GM04503 (cell line): ENCODE measurements at places on chromosomes 13 and 19.

DNA sequence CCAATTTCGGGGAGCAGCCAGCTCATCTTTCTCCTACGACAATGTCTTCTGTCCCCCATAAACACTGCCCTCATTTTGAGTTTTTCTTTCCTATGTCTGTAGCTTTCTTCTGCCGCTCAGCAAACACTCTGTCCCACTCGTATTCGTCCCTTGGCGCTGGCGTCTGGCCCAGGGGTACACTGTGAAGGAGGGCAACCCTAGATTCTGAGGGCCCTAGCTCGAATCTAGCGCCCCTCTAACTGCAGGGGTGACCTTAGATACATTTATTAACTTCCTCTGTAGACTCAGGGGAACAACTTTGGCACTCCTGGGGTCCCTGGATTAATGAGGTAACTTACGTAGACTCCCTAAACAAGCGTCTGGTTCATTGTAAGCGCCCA is 677 bp upstream of the LRCH1 start:
- DNase-seq: no peak

GRCh38 chr13:52899206-52899605 is 50.8 kb upstream of the PCDH8 start:
- no peak for DNase-seq

- DNase-seq: no peak
Observed at GRCh38 chr19:43318203-43318602, 35.3 kb upstream of the CD177 start.

- no peak for DNase-seq
Observed at GRCh38 chr19:6848986-6849385, 38.4 kb upstream of the ADGRE1 start.

DNA sequence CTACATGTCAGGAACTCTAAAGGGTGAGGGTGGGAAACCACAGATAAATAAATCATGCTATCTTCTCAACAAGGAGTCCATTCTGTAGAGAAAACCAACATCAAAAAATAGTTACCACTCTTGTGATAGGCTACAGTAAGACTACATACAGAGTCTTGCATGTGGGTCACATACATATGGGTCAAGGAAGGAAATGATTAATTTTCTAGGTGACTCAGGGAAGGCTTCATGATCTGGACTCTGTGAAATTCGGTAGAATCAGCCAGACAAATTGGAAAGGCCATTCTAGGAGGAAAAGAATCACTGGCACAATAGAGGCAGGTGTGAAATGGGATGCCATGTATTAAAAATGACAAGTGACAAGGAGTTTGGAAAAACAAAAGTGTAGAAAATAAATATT is 638.9 kb downstream of the LIG4 start:
- DNase-seq: no peak

- DNase-seq: peak; percentile 95
Observed at GRCh38 chr19:11164879-11165406, 9.4 kb upstream of the SPC24 start.

- DNase-seq: no peak
Observed at GRCh38 chr13:78576261-78576660, 27.1 kb downstream of the POU4F1 start.

DNA sequence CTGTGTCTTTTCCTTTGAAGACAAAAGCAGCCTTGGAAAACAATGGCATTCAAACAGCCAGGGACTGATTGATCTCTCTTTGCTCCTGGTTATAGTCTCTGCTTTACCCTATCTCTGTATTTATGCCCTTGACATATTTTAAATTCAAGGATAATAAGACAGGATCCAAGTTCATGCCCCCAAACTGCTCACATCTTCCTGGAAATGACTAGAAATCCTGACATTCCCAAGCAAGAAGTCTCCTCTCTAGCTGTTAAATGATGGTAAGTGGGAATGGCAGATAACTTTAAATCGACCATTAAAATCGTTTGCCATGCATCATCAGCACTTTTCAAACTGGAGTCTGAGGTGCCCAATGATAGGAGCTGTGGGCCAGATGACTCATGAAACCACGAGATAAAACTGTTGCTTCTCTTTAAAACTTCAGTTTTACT is 435.6 kb downstream of the FOXO1 start:
- DNase-seq: no peak

DNA sequence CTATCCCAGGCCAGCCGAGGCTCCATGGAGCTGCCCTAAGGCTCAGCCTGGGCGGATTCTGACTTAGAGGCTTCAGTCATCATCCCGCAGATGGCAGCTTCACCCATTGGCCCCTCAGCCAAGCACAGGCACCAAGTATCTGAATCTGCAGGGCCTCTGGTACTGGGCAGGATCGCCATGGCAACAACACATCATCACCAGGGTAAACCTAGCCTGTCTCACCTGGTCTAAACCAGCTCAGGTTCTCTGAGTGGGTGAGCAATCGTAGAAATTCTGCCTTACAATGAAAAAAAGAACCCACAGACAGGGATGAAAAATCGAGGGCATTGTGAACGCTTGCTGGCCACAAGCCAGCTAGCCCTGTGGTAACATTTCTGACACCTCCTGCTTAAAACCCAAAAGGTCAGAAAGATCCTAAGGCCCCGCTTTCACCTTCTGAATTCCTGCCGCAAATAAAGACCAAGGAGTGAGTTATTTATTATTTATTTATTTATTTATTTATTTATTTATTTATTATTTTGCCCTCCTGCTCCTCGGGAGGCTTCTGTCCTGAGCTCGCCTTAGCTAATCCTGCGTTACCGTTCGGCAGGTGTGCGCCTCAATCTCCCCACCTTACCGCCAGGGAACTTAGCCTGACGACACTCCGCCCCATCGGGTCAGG is 12.0 kb upstream of the CEACAM21 start:
- no peak for DNase-seq

- DNase-seq: no peak
Observed at GRCh38 chr13:112615391-112615790, 27.4 kb upstream of the TUBGCP3 start.

- no peak for DNase-seq
Observed at GRCh38 chr13:32316501-32316900, 1.2 kb downstream of the BRCA2 start.

- no peak for DNase-seq
Observed at GRCh38 chr13:110637747-110638146, 22.4 kb downstream of the NAXD start.

- no peak for DNase-seq
Observed at GRCh38 chr13:69450245-69450644, 657.4 kb upstream of the ATXN8OS start.

DNA sequence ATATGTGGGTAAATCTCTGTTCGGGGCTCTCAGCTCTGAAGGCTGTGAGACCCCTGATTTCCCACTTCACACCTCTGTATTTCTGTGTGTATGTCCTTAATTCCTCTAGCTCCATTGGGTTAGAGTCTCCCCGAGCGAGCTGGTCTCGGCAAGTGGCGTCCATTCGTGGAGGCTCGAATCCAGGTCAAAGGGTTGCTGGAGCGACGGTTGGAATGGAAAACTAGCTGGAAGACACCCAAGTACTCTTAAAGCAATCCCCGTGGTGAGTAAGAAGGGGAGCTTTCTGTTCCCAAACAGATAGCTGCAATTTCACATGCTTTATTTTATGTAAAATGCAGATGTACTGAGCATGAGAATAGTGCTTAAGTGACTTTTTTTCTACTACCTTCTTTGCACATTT is 277.5 kb upstream of the SGCG start:
- no peak for DNase-seq

DNA sequence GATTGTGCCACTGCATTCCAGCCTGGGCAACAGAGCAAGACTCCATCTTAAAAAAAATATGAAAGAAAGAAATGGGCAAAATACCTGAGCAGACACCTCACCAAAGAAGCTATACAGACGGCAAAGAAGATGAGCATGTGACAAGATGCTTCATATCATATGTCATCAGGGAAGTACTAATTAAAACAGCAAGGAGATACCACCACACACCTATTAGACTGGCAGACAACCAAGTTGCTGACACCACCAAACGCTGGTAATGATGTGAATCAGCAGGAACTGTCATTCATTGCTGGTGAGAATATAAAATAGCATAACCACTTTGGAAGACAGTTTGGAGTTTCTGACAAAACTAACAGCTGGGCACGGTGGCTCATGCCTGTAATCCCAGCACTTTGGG is 11.5 kb upstream of the TFDP1 start:
- DNase-seq: no peak

DNA sequence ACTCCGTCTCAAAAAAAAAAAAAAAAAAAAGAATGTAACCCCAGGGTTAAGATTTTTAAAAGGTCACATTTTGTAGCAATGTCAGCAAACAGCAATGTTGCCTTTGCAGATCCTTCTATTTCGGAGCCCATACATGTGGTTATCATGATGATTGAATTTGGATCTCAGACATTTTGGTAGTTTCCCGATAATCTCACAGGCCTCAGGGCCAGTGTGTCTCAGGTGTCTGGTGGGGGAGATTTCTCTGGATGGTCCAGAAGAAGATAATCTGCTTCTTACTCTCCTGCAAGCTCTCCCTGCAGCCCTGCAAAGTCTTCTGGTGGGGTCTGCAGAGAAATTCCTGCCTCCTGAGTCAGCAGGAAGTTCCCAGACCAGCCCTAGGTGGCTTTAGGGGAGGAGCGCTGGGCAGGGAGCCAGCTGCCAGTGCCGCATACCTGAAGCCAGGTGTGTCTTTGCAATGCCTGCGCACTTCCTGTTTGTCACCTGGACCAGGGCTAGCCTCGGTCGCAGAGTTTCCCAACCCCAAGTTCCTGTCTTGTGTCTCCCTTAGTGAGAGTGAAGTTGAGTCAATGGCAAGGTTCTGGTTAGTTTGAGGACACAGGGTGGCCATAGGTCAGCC is 1.4 kb downstream of the SH2D3A start:
- no peak for DNase-seq

DNA sequence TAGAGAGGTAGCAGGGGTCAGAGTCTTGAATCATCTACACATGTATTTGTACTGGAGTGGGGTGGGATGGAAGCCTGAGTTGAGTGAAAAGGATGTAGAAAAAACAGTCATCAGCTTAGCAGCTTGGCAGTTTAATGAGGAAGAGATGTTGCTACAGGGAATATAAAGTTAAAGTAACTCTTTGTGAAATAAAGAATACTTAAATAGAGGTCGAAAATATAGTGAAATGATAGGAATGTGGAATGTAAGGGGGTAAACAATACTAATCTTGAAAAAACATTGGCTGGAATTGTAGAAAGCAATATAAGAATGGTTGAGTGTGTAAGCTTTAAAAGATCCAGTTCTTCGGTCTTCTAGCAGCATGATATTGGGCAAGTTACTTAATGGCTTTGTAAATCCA is 22.7 kb downstream of the NUP58 start:
- DNase-seq: no peak

DNA sequence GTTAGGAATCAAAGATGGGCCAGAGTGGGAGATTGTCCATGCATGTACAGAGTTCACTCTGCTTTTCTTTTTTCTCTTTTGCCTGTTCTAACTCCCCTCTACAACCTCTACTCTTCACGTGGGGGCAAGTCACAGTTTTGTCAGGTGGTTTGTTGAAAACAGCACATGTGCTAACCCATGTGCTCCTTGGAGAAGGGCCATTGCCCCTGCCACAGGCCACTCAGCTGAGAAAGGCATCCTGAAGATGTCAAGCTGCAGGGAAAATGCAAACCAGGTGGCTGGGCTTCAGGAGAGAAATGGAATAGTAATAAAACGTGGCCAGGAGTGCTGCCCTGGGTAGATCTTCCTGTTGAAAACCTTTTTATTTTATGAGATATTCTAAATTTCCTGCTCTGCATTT is 35.3 kb upstream of the SLC10A2 start:
- no peak for DNase-seq

DNA sequence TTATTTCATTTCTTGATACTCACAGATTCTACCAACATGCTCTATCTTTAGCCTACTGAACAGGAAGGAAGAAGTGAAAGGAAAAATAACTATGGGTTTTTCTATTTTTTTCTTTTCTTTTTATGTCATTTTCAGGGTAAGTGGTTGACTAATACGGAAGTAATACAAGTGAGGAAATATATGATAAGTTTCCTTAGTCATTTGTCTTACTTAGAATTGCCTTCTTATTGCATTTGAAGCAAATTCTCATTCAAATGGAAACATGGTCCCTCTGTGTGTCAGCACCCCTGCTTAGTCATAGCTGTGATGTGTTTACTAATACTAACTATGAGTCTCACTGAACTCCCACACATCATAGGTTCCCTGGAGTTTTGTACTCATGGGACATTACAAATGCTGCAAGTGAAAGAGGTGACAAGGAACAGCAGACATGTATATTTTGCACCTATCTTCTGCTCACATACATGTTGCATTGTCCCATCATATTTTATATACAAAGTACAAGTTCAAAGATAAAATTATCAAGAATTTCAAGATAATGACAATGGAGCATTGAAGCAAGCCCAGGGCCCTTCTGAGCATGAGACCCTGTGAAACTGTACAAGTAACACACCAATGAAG is 60.1 kb downstream of the DCT start:
- DNase-seq: no peak

- no peak for DNase-seq
Observed at GRCh38 chr13:37984357-37984756, 114.8 kb upstream of the TRPC4 start.

DNA sequence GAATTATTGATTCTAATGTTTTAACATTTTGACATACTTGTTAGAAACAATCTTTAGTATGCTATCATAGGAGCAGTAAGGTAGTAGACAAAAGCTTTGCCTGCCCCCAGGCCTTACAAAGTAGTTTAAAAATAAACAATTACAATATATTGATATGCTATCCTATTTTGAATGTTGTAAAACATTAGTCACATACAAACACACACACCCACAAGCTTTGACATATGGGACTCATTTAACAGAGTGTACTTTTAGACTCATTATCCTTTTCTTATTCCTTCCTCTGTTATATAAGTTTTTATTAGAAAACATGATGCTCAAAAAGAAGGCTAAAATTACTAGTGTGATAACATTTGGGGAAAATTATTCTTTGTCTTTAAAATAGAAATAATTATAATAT is 33.5 kb downstream of the UCHL3 start:
- no peak for DNase-seq

GRCh38 chr13:46668302-46668720 is 115.3 kb downstream of the LRCH1 start:
- DNase-seq: peak; percentile 78

DNA sequence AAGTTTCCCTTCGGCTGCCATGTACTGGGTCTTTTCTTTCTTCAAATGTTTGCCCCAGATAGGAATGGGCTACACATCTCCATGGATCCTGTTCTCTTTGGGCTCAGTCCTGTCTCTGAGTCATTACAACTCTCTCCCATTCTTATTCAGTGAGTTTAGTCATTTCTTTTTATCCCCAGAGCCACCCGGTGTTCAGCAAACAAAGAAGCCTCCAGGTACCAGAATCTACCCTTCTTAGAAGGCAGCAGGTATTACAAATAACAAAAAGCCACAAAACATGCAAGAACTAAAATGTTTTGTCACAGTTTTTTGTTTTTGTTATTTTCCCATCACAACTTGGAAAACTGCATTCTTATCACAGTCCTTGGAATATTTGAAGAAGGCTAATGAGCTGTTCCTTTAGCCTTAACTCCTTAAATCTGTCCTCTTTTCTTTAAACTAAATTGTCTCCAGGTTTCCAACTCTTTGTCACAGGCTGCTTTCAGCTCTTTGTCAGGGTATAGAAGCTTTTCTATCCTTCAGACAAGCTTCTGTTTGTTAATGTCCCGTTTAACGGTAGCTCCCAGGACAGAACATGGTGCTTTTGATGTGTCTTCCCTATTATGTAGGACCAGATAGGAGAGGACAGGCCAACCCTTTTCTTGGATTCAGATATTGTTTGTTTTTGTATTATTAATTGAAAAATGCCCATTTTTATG is 215.5 kb upstream of the HTR2A start:
- no peak for DNase-seq
